ELR (cell line): ENCODE measurements at places on chromosomes 1 and 21.

DNA sequence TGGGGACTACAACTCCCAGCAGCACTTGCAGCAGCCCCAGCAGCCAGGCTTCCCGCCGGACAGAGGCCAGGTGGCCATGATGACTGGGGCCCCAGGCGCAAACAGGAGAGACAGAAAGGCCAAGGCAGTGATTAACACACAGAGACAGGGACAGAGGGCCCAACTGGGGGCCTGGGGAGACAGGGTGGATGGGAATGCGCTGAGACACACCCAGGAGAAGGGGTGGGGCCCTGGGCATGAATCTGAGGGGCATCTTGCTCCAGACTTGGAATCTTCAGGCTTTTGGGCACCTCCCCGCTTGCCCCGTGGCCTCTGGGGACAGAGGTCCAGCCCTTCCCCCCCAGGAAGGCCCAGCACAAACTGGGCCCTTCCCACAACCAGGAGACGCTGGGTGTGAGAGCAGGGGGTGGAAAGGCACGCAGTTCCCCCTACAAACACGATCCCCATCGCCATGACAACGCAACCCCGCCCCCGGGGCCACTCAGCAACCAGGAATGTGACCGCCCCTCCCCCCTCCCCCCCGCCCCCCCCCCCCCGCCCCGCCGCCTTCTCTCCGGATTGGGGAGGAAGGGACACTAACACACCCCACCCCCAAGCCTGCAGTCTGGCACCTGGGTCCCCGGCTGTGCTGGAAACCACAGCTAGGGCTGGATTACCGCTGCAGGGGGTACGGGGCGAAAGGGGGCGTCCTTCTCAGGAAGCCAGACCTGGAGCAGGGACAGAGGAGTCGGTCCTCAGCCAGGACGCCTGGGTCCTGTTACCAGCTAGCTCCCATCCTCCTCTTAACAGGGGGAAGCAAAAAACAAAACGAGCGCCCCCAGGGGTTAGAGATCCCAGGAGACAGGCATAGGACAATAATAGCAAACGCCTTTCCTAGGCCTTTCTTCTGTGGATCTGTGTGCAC, 4.5 kb downstream of the HDGF start:
- peak; percentile 96 for DNase-seq

- DNase-seq = no peak
Observed at GRCh38 chr1:117556976-117557375, 48.9 kb upstream of the TENT5C start.

GRCh38 chr1:201937624-201938213, 8.6 kb downstream of the LMOD1 start:
- DNase-seq = peak; percentile 88

DNA sequence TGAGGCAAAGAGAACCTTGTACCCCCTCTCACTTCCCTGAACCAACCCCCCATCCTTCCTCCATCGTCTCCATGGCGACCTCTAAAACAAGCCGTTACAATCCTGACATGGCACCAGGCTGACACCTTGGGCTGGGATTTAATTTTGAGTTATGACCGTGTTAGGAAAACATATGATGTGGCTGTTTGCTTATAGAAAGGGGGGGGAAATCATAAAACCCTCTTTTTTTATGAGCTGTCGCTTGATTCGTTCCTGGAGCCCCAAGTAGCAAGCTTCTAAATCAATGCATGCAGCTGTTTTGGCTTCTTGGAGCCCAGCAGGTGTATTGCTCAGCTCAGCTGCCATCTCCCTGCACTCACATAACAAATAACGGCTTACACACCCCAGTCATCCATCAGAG, 301.2 kb upstream of the SPAG17 start:
- DNase-seq = no peak

DNA sequence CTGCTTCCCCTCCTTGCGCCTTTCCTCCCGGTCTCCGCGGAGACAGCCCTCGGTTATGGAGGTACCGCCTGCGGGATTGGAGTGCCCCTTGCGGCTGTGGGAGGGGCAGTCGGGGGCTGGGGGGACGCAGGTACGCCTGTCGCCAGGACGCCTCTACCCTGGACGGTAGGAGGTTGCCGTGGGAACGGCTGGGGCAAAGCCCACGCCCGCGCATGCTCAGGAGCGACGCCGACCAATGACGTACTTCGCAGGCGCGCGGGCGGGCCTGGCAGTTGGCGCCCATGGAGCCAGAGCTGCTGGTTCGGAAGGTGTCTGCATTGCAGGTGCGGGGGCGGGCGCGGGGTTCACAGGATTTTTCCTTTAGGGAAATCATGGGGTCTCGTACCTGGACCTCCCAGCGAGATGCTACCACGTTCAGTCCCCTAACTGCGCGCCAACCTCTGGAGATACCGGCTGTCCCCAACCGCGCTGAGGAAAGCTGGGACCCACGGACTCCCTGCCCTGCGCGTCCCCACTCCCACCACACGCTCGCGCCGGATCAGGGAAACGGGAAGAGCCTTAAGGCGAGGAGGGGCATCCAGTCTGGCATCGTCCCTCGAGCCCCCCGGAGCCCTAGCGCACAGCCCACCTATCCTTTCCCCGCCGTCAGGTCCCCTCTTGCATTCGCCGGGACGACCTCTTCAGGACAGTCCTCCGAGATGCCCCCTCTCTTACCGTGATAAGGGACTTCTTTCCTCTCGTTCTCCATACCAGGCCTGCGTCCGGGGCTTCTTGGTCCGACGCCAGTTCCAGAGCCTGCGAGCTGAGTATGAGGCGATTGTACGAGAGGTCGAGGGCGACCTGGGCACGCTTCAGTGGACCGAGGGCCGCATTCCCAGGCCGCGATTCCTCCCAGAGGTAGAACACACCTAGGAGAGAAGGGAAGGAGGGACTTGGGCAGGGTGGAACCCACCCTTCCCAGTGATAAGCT, at the start of gene IQCC:
Gene IQCC (plus strand): TSS at position 271 of the 970 bp plus-strand sequence. CDS start 11 bp downstream, at position 282.
- peak; percentile 88 for DNase-seq

DNA sequence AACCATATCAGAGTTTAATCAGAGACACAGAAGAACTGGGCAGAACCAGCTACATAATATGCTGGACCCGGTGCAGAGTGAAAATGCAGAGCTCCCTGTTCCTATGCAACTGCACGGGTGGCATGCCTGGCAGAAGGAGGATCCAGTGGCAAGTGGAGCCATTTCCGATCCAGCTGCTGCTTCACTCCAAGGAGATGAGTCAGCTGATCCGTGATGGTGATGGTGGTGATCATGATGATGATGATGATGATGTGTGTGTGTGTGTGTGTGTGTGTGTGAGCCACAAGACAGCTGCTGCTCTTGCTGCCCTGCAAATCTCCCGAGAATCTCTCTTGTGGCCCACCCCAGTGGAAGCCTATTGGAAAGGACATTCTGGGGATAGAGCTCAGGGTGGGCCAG, 133.0 kb downstream of the URB2 start:
- peak; percentile 79 for DNase-seq

- no peak for DNase-seq
Observed at GRCh38 chr1:81478219-81478618, 322.5 kb upstream of the ADGRL2 start.

DNA sequence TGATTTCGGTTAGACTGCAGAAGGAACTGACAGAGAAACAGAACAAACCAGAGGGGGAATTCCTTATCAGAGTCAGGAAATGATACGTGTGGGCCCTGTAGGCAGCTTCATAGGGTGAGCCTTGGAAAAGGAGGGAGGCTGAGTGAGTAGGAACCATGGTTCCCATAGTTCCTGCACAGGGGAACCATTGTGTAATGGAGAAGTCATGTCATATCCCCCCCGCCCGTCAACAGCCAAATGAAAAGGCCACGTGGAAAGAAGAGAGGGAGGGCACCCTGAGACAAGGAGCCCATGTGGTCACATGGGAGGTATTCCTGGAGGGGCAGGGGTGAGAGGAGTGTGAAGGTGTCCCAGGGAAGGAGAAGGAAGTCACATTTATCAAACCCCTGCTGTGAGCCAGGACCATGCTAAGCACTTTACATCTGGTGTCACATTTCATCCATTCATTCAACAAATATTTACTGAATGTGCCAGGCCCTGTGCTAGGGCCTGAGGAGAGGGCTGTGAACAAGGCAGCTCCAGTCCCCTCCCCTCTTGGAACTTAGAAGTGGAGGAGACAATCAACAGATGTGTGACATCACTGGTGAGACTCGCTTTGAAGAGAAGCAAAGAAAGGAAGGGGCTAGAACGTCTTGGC, 15.7 kb upstream of the FGR start:
- peak; percentile 53 for DNase-seq

- no peak for DNase-seq
Observed at GRCh38 chr1:31487143-31487542, 74.1 kb downstream of the SERINC2 start.

DNA sequence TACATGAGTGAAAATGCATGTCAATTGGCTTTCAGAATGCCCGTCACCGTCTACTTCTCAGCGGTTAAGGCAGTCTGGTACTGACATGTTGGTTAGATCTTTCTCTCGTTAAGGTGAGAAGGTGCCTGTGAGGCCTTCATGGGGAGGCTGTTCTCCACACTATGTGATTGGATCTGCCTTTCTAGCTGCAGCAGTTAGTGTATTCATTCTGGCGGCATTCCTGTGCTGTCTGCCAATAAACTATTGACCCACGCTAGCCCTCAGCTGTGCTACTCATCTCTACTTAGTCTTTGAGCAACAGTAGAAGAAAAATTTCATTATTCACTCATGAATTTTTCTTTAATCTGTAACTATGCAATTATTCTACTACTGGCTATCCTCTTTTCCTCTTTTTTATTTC, 32.0 kb downstream of the CCSAP start:
- no peak for DNase-seq
